ENCODE measurements at places on chromosomes 4 and X.
A peak's percentile ranks its signal among the peaks of the same experiment; 100 is the strongest.

DNA sequence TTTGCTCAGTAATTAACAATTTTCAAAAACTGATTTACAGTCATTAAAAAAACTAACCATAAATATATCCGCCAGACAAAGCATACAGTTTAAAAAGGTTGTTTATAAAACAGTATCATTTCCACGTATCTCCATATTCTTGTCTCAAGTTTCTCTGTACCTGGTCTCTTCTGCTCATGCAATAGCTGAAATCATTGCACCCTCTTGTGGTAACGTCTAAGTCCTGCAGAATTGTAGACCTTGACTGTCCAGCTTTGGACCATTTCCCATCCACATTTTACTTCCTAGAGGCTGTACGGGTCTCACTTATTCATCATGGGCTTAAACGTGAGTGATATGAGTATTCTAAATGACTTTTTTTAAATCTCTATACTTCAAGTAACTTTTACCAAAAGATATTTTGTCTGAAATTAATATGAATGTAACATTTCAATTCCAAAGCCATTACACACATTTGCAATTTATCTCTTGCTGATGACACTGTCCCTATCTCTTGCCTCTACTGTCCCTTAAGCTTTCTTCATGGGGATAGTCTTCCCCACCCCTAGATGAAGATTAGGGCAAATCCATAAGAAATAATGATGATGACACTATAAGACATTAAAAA, 118.5 kb downstream of the BTC start:
- no peak overlapping the region for H3K27ac ChIP-seq
- DNase-seq, result no peak
- H3K27me3 ChIP-seq, result no peaks in the 10 kb centered on the region
- no peaks in the 10 kb centered on the region for H3K4me1 ChIP-seq
- H3K36me3 ChIP-seq, result no peaks in the 10 kb centered on the region

- DNase-seq, result no peak
- no peak overlapping the region for H3K4me3 ChIP-seq
- no peak overlapping the region for H3K27ac ChIP-seq
Measured at GRCh38 chrX:46477435-46477834, 67.8 kb downstream of the ZNF674 start.

GRCh38 chr4:57971261-57971660, 861.1 kb upstream of the IGFBP7 start:
- no peak for DNase-seq
- no peaks in the 10 kb centered on the region for H3K36me3 ChIP-seq
- no peak overlapping the region for H3K27ac ChIP-seq
- H3K27me3 ChIP-seq, result no peaks in the 10 kb centered on the region
- no peak overlapping the region for H3K4me3 ChIP-seq

DNA sequence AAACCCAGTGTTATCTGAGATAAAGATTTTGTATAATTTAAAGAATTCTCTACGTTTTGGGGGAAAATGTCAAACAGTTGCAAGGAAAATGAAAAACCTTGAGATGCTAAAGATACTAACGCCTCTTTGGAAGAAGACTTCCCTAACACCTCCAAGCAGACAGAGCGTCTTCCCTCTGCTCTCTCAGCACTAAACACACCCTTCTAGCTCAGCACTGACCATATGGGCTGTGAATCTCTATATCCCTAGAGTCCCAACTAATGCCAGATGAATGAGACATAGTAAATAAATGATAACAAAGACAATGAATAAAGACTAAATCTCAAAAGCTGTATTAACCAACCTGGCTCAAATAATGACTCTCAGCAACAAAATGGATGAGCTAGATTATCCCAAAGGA, 13.3 kb downstream of the FUNDC1 start:
- H3K4me3 ChIP-seq, result no peak overlapping the region
- no peak overlapping the region for H3K27ac ChIP-seq
- H3K4me1 ChIP-seq, result no peaks in the 10 kb centered on the region
- DNase-seq, result no peak
- no peaks in the 10 kb centered on the region for H3K36me3 ChIP-seq
- H3K27me3 ChIP-seq, result no peaks in the 10 kb centered on the region

DNA sequence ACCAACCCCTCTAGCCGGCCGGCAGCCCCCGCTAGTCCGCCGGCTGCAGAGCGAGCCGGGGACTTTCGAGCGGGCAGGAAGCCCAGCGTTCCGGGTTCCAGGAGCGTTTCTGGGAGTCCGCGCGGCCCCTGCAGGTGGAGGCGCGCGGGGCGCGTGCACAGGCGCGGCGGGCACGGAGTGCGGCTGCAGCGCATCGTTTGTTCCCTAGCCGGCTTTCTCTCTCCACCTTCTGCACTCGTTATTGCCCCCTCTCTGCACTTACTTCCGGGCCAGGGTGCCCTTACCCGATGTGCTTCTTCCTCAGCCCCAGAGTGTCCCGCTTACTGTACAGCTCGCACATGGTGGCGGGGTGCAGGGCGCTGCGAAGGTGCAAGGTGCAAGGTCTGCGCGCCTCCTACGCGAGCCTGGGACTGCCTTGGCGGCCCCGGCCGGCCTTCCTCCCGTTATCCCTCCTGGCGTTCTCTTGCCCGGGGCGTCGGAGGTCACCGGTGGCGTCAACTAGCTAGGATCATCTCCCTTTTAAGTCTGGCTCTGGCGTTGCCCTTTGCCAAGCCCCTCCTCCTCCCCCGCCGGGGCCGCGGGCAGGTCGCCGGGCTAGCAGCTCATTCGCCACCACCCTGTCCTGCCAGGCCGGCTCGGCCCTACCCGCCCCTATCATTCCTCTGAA, at the start of gene ETNPPL:
ETNPPL (minus strand) TSS at position 495 of the 667 bp plus-strand sequence; CDS start at position 340, 155 bp downstream.
- H3K4me1 ChIP-seq, result no peaks in the 10 kb centered on the region
- H3K27me3 ChIP-seq, result no peaks in the 10 kb centered on the region
- no peak within 1 kb of the TSS for H3K27ac ChIP-seq
- no peaks in the 10 kb centered on the region for H3K36me3 ChIP-seq
- H3K4me3 ChIP-seq, result peak within 1 kb of the TSS; percentile 63
- DNase-seq, result peak; percentile 28

- no peaks in the 10 kb centered on the region for H3K27me3 ChIP-seq
- DNase-seq, result no peak
- no peaks in the 10 kb centered on the region for H3K4me1 ChIP-seq
- no peak overlapping the region for H3K4me3 ChIP-seq
- H3K27ac ChIP-seq, result no peak overlapping the region
Measured at GRCh38 chr4:127870688-127871087, 10.0 kb upstream of the PLK4 start.
